Dermis microvascular lymphatic vessel endothelial cell (primary cell): ENCODE measurements at places on chromosomes 1 and 21. TPM values are rescaled to one million over a fixed set of nuclear protein-coding genes. Genes with fewer than 3 reads are reported as not detected.

The DRAXIN gene
- 0.13 and 0.64 TPM in 2 replicates for total RNA-seq

The DCST1 gene
- not detected in 2 replicates for total RNA-seq

GRCh38 chr1:89274411-89274857, 1.8 kb upstream of the GBP5 start:
- peak; percentile 37 for DNase-seq

- no peak for DNase-seq
Measured at GRCh38 chr1:226203655-226204054, 17.1 kb upstream of the ACBD3 start.

DNA sequence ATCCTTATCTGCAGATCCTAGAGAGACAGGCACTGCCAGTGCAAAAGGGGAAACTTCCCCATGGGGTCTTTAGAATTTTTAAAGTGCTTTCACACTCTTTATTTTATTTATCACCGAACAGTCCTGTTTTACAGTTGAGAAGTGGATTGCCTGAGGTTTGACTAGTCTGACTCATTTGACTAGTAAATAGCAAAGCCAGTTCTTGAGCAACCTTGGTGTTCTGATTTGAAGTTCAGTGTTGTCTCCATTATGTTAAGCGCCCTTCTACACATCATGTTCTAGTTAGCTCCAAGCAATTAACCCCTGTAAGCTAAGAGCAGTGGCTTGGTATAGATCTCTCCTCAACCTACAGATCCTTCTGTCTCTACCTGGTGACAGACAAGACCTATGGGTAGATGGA, 262.9 kb downstream of the CACNA1E start:
- no peak for DNase-seq

The ACTA1 gene
- under 0.01 TPM in 1 of 2 replicates, not detected in the other for total RNA-seq

The TBX19 gene
- total RNA-seq = 0.39 and 0.51 TPM in 2 replicates

GRCh38 chr1:51956528-51957509, 33.7 kb downstream of the RAB3B start:
- DNase-seq = peak; percentile 68

The SLC2A5 gene
- 0.13 and 0.25 TPM in 2 replicates for total RNA-seq

The SPATA1 gene
- total RNA-seq = 0.13 and 0.38 TPM in 2 replicates

The PAX7 gene
- total RNA-seq = not detected in 2 replicates

GRCh38 chr1:3275471-3276340, 178.8 kb upstream of the ARHGEF16 start:
- no peak for DNase-seq

DNA sequence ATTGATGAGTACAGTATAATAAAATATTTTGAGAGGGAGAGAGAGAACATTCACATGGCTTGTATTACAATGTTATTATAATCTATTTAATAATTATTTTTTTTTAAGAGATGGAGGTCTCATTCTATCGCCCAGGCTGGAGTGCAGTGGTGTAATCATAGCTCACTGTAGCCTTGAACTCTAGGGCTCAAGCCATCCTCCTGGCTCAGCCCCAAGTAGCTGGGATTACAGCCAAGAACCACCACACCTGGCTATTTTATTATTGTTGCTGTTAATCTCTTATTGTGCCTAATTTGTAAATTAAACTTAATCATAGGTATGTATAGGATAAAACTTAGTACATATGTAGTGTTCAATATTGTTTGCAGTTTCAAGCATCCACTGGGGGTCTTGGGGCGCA, 57.8 kb downstream of the HS2ST1 start:
- no peak for DNase-seq

GRCh38 chr1:69648486-69648885, 80.8 kb downstream of the LRRC7 start:
- DNase-seq = no peak

The TAS1R1 gene
- 0.13 TPM in 1 of 2 replicates, not detected in the other for total RNA-seq

- DNase-seq = no peak
Measured at GRCh38 chr1:227782226-227782625, 33.2 kb upstream of the PRSS38 start.

The RAB7B gene
- under 0.01 TPM in 1 of 2 replicates, not detected in the other for total RNA-seq

The ANGPTL3 gene
- total RNA-seq = not detected in 2 replicates

DNA sequence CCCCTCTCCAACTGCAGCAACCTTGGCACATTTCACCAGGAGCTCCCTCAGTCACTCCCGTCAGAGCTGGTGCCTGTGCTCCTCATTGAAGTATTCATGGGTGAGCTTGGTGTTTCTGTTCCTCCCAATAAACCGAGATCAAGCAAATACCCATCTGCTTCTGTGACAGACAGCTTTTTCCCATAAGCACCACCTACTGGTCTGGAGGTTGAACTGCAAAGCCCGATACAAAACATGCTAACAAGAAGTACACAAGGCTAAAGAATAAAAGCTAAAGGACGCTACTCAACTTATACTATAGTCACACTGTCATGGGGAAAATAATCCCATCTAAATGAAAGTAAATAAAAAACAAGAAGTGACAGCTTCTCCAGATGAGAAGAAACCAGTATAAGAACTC, 111.9 kb upstream of the C21orf91 start:
- DNase-seq = no peak

The LEMD1 gene
- 0.26 TPM in 1 of 2 replicates, not detected in the other for total RNA-seq

DNA sequence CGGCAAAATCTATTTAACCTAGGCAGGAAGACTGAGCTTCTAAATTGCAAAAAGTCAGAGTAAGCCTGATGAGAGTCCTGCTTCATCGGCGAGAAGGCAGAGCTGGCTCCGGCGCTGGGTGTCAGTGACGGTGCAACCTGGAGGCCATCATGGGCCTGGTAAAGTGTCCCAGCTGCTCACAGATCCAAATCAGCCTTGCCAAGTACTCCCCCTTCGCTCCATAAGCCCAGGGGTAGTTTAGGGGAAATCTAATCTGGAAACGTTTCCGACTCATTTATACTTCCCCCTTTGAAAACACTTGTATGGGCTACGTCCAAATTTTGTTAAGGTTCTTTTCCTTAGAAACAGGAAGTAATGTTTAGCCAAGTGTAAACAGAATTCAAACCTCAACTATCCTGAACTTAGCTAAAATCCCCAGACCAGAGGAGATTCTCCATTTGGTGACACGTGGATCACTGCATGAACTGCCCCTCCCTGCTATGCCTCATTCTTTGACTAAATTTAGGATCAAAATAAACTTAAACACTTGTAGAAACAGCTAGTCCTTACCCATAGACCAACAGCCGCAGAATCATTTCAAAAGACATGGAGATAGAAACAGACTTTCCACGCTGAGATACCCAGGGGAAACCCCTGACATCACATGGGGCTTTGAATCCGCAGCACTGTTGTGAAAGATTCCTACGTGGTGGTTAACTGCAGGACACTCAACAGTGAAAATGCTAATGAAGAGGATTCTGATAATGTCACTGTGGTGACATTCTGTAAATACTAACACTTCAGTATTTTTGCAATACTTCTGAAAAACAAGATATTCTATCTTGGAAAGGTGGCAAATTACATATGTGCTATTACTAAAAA, 172.7 kb downstream of the TGFBR3 start:
- peak; percentile 25 for DNase-seq

DNA sequence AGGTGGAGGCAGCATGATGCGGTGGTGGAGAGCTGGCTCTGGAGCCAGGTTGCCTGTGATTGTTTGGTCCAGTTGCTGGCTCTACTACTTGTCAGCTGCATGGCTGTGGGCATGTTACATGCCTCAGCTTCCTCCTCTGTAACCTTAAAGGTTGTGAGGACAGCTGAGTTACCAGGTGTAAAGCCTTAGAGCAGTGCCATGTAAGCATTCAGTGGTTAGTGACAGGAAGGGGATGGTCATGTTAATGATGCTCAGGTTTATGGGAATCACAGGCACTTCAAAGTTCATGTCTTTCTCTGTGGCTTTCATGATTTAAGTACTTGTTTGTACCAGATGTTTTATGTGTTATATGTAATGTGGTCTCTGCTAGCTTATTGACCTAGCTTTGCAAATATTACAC, 32.6 kb downstream of the PTGFRN start:
- DNase-seq = no peak

GRCh38 chr1:87600854-87601253, 272.2 kb downstream of the LMO4 start:
- DNase-seq = no peak

- no peak for DNase-seq
Measured at GRCh38 chr1:180217006-180217405, 13.1 kb upstream of the LHX4 start.

The KRTAP10-3 gene
- total RNA-seq = not detected in 2 replicates

DNA sequence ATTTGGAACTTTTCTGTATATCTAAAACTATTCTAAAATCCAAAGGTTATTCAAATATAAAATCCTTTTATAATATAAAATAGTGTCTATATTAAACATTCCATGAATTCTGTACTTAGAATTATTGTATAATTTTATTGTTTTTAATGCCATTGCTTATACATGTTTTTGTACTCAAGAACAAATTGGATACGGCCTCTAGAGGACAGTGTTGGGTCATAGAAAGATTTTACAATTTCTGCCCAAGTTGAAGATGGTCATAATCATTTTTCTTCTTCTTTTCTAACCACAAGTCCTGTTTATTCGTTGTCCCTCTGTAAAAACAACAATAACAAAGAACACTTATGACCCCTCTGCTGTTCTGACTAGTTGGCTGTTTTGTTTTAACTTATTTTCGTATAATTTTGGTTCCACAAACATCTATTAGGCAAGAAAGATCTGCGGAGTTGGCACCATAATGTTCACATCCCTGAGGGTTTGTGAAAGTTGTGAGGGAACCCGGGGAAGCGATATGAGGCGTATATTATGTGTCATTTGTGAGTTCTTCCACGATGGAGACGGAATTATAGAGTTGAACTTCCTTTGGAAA, 75.7 kb upstream of the KIF26B start:
- peak; percentile 77 for DNase-seq

The L1TD1 gene
- total RNA-seq = not detected in 2 replicates

GRCh38 chr1:46333300-46334029, 7.1 kb upstream of the NSUN4 start:
- no peak for DNase-seq

The MPZ gene
- 1.5 and 2.0 TPM in 2 replicates for total RNA-seq

DNA sequence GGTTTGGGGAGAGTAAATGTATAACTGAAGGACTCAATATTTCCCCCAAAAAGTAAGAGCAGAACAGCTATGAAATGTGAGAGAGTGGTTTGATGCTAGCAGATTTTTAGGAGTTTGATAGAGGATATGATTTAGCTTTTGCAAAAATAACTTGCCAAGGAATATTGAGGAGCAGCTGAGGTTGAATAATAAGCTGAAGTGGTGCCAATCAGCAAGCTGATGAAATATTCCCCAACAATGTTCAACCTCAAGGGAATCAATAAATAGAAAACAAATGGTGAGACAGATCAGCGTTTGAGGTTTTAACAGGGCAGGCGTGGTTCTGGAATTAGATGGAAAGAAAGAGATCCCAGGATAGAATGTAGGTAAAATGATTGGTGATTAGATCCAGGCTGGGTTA, 413.4 kb upstream of the ADAMTS5 start:
- no peak for DNase-seq

The PPOX gene
- 13.0 and 18.3 TPM in 2 replicates for total RNA-seq

GRCh38 chr1:182428043-182428442, 21.9 kb upstream of the RGSL1 start:
- no peak for DNase-seq

DNA sequence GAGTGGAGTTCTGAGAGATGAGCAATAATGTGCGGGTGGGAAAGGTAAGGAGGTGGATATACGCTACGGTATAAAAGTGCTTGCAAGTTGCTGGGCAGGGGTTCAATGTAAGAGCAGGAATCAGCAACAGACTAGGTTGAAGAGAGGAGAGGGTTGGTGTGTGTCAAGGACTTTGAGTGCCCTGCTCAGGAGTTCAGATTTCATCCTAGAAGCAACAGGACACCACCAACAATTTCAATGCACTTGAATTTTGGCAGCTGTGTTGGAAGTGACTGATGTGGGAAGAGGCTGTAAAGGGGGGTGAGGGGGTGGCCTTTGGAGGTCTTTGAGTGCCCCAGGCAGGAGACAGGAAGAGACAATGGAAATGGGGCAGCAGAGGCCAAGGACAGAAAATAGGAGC, 57.3 kb downstream of the RHOU start:
- DNase-seq = no peak

- no peak for DNase-seq
Measured at GRCh38 chr1:36576551-36577110, 93.9 kb upstream of the CSF3R start.

- DNase-seq = no peak
Measured at GRCh38 chr1:228289239-228289849, 81.5 kb downstream of the OBSCN start.

- no peak for DNase-seq
Measured at GRCh38 chr21:41196993-41197392, 29.0 kb downstream of the BACE2 start.

The KLF18 gene
- total RNA-seq = not detected in 2 replicates

GRCh38 chr1:29259802-29260441, 23.6 kb downstream of the PTPRU start:
- no peak for DNase-seq

The PCSK9 gene
- under 0.01 and 0.26 TPM in 2 replicates for total RNA-seq

DNA sequence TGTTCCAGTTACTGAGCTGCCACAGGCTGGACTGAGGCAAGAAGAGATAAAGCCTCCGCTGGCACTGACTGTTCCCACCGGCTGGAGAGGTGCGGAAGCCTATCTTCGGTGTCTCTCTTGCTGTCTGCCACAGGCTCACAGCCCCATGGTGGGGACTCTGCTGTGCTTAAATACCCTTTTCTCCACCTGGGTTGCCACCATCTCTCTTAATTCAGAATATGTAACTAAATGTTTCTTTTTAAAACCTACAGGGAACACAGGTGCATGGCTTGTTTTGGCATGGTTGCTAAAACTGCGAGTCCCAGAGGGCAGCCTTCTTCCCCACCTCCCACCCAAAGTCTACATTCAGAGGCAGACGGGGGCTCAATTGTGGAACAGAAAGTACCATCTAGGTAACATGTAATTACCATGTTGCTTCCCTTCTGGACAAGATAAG, 8.1 kb upstream of the LBR start:
- no peak for DNase-seq

DNA sequence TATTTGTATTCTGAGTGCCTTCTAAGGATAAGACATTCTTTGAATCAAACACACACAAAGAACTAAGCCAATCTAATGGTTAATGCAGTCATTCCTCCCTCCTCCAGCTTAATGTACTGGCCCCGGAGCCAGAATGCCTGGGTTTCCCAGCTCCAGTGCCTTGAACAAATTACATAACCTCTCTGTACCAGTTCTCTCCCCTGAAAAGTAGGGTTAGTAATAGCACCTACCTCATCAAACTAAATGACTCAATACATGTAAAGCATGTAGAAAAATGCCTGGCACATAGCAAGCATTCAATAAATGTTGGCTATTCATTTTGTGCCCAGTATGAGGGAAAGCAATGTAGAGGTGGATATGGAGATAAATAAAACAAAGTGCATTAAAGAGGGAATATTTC, 14.0 kb downstream of the C1orf52 start:
- DNase-seq = no peak
